Ovary (tissue), 10 donors: ENCODE measurements at places on chromosomes 7 and 10. TPM values are rescaled to one million over a fixed set of nuclear protein-coding genes. Genes with fewer than 3 reads are reported as not detected.

DNA sequence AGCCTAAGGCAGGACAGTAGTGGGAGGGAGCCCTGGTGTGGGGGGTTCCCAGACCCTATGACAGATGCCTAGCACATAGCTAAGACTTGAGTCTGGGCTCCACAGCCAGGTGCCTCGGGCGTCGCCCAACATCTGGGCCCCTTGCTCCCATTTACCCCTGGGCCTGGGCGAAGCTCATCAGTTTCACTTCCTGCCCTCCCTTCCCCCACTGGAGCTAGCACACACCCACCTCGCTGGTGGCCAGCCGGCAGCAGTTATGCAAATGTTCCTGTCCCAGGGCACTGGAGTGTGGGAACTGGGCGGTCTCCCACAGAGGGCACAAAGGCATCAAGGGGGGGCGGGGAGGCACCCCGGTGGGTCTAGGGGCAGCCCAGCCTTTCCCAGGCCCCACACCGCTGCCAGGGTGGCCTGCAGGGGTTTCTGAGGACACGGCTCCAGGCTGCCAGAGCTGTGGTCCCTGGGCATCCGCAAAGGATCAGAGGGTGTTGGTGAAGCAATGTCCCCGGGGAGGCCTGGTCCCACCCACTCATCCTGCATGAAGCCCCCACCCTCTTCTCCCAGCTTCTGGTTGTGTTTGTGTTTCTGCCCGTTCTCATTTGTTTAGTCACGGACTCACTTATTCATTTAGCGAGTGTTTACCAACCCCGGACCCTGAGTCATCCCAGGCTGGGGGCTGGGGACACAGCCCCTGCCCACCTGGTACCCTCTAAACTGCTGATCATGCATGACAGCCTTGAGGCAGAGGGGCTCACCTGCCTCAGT lies 20.4 kb downstream of the SH2B2 start:
- no peak for DNase-seq

GRCh38 chr7:26499315-26499897 lies 207.7 kb downstream of the SNX10 start:
- DNase-seq, result no peak

DNA sequence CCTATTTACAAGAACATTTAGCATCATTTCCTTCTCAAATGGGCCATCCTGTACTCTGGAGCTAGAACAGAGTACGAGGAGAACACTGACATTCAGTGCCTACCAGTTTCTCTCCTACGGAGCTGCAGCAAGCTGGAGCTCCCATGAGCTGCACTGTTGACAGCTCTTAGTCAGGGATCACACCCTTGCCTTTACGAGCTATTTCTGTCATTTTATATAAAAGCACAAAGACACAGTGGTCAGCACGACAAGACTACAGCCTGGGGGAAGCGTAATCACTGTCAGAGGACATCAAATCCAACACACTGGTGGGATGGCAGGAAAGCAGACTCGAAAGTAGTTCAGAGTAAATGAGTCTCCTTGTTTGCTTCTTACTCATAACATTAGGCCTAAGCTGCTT lies 2.7 kb downstream of the CDCA7L start:
- no peak for DNase-seq

- no peak for DNase-seq
These were observed 116.3 kb downstream of the RNLS start for GRCh38 chr10:88466786-88467185.

DNA sequence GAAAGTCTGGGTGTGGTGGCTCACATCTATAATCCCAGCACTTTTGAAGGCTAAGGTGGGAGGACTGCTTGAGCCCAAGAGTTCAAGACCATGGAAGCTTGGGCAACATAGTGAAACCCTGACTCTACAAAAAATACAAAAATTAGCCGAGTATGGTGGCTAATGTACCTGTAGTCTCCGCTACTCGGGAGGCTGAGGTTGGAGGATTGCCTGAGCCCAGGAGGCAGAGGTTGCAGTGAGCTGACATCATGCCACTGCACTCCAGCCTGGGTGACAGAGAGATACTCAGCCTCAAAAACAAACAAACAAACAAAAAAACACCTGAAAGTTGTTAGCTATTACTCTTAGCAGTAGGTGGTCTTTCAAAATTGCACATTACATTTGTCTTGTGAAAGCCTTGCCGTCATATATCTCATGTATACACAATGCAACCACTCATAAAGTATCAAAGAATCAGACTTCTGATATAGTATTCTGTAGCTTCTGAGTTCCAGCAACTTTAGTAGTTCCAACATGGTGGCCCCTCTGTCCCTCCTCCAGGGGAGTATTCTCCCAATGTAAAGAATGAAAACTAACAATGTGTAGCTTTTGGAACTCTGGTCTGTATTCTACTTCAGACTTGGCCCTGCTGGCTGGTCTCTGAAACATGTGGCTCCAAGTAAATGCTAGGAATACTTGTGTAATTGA lies 101.5 kb downstream of the ZNF92 start:
- DNase-seq, result no peak

DNA sequence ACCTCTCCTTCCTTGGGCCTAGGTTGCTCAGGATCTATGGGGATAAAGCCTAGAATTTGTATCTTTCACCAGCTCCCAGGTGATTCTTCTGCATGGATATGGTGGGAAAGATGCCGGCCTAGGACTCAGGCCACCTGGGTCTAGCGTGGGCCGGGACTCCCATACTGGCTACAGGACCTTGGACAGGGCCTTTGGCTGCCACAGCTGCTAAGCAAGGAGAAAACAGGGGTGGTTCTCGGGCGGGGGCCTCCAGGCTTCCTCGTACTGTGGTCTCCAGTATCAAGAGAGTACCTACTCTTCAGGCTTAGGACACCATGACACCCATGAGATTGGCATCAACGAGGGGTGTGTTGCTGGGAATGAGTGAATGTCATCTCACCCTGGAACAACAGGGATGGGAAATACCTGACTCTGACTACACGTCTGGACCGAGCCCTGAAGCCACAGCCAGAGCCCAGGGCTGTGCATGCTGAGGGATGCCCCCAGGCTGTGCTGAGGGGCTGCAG lies 120.3 kb upstream of the ADAM12 start:
- DNase-seq, result no peak

The ZNF425 gene
- 3.9 TPM for total RNA-seq

The ADARB2 gene
- not detected for total RNA-seq

The MSMB gene
- total RNA-seq, result not detected

The BAIAP2L1 gene
- 0.73 TPM for total RNA-seq
